Activated gamma-delta T cell treated with anti-CD3 and anti-CD28 coated beads, Interleukin-2, amount 50 U/mL, for 16 hours (primary cell): ENCODE measurements at places on chromosomes 16 and 17.

DNA sequence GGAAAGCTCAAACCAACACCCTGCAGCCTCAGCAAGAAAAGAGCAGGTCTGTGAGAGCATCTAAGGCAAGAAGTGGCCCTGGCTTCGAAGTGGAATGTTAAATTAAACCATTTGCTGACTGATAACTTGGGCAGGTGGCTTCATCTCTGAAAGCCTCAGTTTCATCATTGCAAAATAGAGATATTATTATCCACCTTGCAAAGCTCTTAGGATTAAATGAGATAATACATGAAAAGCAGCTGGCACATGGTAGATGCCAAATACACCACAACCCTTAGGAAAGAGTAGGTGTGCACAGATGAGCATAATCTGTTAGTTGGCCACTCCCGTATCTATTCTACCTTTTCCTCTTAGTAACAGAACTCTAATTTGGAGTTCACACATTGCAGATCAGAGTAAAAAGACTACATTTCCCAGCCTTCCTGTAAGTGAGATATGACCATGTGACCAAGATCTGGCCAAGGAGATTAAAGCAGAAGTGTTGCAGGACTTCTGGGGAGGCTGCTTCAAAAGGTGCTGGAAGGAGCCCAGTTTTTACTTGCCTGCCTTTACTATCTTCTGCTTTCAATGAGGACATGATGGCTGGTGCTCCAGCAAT is 288.7 kb downstream of the SOX9 start:
- DNase-seq: no peak

DNA sequence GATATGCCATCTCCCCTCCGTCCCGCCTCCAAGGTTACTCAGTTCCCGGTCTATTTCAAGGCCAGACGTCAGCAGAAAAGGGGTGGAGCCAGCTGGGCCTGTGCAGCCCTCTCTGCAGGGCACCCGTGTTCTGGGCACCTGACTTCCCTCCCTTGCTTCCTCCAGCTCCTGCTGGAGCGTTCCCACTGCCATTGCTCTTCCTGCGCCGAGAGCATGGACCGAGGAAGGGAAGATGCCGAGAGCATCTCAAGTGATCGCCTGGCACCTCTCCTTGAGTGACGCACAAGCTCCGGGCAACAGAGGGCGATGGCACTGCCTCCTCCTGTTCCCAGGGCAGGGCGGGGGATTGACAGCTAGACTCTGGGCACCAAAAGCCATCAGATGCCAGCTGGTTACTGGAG is 29.4 kb upstream of the NAT9 start:
- DNase-seq: no peak

DNA sequence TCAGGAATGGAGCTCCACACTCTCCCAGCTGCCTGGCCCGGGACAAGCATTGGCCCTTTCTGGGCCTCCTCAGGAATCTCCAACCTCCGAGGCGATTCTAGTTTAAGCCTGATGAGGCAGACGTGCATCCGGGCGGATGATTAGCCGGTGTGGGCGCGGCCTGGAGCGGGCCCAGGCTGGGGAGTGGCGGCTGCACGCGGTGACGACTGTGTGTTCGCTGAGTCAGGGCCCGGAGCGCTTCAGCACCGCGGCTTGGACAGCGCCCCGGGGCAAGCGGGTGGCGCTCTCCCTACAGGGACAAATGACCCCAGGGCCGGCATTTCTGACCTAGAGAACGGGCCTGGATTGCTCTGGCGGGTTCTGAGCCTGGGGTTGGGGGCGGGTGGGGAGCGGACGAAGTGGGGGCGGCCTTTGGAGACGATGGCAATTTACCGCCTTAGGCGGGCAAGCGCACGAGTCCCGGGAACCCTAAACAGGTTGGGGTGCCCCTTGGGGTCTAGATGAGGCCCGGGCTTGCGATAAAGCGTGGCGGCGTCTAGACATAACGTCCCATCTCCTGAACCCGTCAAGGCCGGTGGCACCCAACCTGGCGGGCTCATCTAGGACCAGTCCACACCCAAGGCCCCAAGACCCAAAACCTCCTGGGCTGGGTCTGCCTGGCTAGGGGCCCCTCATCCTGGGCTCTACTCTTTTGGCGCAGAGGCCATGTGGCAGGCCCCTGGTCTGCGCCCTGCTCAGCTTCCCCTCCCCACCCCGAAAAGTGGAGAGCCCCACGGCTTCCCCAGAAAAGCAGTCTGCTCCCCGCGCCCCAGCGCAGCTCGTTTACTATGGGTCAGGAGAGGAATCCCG is 22.3 kb upstream of the ZNHIT3 start:
- DNase-seq: no peak

DNA sequence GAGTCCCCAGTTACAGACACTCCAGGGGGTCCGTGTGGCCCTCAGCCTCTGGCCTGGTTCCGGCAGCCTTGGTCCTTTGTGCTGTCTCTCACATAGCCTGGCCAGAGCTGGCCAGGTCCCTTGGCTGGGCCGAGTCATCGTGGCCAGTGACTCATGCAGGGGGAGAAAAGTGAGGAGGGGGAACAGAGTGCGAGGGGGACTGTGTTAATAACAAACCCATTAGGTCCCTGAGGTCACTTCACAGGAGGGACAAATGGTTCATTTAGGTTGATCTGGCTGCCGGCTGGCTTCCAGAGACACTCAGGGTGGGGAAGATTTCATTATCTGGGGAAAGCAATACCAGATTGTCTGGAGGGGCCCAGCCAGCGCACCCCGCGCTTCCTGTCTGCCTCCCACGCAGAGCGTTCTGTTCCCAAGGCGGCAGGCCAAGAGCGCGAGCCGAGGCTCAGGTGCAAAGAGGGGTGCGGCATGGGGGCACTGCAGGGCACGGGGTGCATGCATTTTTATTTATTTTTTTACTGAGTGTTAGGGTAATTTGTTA is 223.1 kb downstream of the SEC14L1 start:
- DNase-seq: no peak

DNA sequence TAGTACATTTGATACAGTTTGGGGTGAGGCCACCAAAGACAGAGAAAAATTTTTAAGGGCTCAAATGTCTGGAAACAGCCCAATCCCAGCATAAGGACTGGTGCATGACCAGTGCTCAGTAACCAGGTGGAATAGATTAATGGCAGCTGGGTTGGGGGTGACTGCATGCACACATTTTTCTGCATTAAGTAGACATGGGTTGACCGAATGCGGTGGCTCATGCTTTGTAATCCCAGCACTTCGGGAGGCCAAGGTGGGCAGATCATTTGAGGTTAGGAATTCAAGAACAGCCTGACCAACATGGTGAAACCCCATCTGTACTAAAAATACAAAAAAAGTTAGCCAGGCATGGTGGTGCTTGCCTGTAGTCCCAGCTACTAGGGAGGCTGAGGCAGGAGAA is 121.1 kb upstream of the HSBP1 start:
- DNase-seq: no peak

DNA sequence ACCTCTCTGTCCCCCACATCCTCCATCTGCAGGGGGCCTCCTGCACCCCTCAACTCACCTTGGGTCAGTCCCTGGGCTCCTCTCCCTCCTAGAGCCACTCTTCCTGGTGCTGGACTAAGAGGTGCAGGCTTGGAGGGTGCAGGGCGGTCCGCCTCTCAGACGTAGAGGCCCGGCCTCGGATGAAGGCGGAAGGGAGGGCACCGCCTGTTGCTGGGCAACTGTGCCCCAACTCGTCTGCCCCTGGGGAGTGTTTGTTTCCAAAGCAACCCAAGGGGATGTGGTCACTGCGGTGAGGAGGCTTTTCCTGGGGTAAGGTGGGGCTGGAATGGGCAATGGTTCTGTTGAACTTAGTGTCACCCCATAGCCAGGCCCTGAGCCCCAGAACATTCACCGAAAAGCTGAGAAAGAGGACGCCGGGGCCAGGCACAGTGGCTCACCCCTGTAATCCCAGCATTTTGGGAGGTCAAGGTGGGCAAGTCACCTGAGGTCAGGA is at the start of gene C16orf54:
C16orf54 (minus strand) TSS at position 138 of the 493 bp plus-strand sequence. CDS start 1,039 bp downstream, outside the sequence.
- peak; percentile 87 for DNase-seq

DNA sequence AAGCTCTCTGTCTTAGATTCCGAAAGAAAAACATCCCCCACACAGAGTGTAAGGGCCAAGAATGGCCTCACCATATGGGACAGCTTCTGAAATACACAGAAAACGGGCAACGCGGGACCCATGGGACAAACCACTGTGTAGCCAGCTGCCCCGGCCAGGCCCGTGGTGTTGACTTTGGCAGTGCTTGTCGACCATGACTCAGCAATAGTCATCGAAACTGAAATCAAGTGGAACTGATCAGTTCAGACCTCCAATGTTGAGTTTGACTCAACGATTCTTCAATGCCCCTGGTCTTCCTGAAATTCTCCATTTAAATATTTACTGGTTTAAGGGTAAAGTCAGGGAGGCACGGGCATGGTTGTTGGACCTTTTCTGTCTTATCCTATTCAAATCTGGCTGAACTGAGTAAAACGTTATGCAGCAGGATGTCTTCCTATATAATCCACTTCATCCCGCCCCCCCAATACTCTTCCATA is 27.5 kb downstream of the ZFHX3 start:
- DNase-seq: no peak

DNA sequence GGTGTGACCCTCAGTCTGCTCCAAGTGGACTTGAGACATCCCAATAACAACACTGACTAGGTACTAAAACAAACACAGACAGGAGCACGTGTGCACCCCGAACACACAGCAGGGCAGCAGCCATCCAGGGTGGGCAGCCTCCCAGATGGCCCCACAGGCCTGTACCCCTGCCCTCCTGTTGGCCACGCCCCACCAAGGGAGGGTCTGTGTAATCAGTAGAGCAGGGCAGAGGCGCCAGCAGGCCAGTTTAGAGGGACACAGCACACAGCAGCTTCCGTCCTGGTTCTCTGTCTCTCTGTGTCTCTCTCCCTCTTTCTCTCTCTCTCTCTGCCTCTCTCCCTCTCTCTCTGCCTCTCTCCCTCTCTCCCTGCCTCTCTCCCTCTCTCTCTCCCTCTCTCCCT is 21.4 kb downstream of the ACTG1 start:
- DNase-seq: no peak

GRCh38 chr16:67926181-67926750 is 5.4 kb downstream of the CTRL start:
- DNase-seq: no peak

DNA sequence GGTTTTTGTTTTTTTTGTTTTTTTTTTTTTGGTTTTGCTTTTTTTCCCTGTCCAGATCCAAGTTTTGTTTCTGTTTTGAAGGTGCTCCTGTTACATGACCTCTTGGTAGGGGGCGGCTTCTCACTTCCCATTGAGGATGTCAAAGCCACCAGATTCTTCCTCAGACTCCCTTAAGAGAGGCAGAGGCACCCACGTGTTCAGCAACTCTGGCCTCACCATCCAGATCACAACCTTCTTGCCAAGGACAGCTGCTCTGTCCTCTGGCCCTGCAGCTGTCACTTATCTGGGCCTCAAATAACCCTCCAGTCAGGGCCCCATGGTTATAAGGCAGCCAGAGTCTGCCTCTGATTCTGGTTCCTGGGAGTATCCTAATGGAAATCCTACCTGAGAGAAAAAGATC is 208.5 kb downstream of the STX8 start:
- DNase-seq: no peak
